ENCODE measurements at places on chromosomes 7 and 10.

DNA sequence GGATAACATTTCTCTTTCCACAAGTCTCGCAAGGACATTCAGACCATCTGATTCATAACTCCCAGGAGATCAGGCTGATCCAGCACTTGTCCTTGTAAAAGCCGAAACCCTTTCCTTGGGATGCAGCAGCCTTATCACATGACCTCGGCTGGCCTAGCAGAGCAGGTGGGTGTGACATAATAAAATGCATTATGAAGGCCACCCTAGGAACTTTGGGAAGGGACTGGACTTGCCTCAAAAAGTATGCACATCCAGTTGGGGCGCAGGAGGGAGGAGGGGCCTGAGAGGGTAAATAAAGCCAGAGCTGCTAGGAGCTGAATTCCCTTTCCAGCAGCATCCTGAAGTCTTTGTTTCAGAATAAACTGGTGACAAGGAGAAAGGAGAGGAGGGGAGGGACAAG, 260.8 kb downstream of the SNX13 start:
- DNase-seq = no peak

- DNase-seq = no peak
These were observed 69.3 kb downstream of the MYOF start for GRCh38 chr10:93412801-93413200.

GRCh38 chr7:142376356-142376997, 118.6 kb upstream of the PRSS58 start:
- DNase-seq = no peak

DNA sequence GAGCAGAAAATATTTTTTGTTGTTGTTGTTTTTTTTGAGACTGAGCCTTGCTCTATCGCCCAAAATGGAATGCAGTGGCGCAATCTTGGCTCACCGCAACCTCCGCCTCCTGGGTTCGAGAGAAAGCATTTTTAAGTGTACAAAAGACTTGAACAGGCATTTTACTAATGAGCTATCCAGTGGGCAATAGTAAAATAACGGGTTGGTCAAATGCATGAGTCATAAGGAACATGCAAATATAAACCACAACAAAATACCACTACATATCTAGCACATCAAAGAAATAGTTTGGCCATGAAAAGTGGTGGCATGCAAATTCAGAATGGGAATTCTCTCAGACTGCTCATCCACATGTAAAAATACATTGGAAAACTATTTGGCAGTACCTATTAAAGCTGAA, 71.7 kb upstream of the TMEM106B start:
- DNase-seq = no peak

DNA sequence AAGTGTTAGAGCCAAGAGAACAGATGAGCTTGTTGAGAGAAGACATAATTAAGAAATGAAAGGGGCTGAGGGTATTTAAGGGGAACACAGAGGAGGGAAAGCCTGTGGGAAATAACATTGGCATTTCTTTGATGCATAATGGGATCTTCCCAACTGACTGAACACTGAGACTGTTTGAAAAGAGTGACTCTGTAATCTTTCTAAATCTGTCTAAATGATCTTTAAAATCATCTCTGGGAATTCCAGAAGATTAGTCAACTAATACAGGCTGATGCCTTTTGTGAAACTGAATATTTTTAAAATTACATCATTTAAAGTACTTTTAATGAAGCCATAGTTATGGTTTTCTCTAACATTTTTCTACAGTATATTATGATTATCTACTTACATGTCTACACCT, 17.4 kb upstream of the SLC35G1 start:
- DNase-seq = no peak

DNA sequence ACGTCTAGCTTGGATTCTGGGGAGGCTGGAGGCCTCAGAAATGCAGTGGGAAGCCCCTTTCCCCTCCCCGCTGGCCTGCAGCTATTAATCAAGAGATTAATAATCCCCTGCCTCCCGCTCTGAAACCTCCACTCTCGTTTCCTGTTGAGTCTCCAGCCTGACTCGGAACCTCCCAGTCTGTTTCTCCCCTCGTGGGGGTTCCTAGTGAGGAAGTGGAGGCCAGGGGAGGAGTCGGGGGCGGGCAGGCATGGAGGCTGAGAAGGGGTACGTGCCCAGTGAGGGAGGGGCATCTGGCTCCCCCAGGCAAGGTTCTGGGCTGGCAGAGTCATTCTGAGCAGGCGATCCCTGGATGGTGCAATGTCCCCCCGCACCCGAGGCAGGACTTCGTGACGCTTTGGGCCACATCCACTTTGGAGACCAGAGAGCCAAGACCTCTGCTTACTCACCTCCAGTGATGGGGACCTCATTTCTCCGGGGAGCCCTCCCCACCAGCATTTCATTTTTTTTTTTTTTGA, 73.6 kb downstream of the COL26A1 start:
- no peak for DNase-seq

DNA sequence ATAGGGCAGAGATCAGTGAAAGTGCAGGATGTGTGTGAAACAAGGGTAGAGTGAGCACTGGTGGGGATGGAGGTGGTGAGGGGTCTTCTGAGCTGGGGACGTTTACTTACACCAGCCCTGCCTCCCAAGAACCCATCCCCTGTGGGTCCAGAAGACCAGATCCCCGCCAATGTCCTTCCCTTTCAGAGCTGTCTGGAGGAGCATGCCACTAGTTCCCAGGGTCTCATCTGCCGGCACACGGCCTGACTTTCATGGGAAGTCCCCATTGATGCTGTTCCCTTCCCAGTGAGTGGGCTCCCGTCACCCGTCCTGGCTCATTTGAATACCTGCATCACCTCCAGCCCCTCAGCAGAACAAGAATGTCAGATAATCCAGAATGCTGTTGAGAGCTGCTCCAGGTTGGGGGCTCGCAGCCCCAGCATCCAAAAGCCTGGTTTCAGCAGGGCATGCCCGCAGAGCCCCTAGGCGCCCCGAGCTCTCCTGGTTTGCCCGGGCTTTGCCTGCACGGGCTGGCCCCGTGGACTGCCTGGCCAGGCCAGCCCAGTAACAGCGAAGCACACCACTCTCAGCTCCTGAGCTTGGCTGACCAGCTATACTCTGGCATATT, 246.7 kb downstream of the MGMT start:
- DNase-seq = no peak

- DNase-seq = no peak
These were observed 397.2 kb upstream of the NPVF start for GRCh38 chr7:25625306-25625992.

GRCh38 chr7:41828911-41829310, 126.0 kb upstream of the INHBA start:
- no peak for DNase-seq

- no peak for DNase-seq
These were observed 5.9 kb upstream of the CFAP69 start for GRCh38 chr7:90239050-90239449.

GRCh38 chr7:4014346-4015050, 667.6 kb upstream of the FOXK1 start:
- no peak for DNase-seq

- DNase-seq = no peak
These were observed 299.6 kb downstream of the MDFIC start for GRCh38 chr7:115221456-115221855.

- no peak for DNase-seq
These were observed 18.6 kb downstream of the RABGEF1 start for GRCh38 chr7:66758950-66759628.

- DNase-seq = no peak
These were observed 504.1 kb upstream of the ANKRD30A start for GRCh38 chr10:36621346-36621745.

- DNase-seq = no peak
These were observed 439.7 kb upstream of the IGFBP3 start for GRCh38 chr7:46360811-46361210.

- DNase-seq = no peak
These were observed 657.8 kb downstream of the SORCS1 start for GRCh38 chr10:106506526-106507283.

DNA sequence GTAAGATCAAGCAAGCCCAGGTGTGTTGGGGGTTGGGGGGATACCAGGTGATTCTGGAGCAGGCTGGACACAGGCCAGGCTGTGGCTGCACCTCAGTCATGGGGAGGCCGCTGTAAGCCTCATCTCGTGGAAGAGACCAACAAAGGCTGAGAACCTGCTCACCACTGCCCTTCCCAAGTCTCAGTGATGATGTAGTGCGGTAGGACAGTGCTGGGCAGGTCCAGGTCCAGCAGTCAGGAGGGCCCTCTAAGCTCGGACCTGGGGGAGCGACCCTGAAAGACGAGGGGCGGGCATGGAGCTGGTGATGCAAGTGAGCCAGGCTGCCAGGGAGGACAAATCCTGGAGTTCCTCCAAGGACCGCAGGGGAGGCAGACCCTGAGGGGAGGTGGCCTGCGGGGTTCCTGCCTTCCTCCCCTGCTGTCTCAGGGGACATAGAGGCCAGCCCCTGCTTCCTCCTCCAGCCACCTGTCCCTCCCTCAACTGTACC, 3.3 kb upstream of the PWWP2B start:
- DNase-seq = no peak

- DNase-seq = no peak
These were observed 54.9 kb downstream of the TFPI2 start for GRCh38 chr7:93835702-93836101.

GRCh38 chr7:47551668-47552440, 30.1 kb downstream of the TNS3 start:
- DNase-seq = no peak

DNA sequence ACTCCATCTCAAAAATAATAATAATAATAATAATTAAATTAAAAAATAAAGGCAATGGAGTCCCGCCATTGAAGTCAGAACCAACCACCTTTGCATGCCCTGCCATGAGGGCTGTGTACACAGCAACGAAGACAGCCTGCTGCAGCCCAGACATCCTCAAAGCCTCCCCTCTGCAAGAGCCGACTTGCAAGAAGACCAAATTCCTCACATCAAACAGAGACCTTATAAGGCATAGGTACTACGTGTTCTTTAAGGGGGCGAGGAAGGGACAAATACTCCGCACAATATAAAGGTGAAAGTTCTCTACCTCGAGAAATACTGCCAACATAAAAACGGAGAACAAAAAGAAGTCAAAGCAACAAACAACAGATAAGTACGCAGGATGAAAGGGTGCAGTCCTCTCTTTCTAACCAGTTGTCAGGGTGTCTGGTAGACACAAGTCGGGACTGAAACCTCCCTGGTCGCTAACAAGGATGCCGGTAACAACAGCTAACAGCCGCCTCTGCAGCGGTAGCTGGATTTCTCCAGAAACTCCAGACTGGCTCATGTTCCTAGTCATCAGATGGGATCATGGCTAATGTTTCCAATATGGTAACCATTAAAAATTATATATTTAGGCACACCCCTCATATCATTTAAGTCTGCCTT, 23.6 kb downstream of the FGFR2 start:
- no peak for DNase-seq

DNA sequence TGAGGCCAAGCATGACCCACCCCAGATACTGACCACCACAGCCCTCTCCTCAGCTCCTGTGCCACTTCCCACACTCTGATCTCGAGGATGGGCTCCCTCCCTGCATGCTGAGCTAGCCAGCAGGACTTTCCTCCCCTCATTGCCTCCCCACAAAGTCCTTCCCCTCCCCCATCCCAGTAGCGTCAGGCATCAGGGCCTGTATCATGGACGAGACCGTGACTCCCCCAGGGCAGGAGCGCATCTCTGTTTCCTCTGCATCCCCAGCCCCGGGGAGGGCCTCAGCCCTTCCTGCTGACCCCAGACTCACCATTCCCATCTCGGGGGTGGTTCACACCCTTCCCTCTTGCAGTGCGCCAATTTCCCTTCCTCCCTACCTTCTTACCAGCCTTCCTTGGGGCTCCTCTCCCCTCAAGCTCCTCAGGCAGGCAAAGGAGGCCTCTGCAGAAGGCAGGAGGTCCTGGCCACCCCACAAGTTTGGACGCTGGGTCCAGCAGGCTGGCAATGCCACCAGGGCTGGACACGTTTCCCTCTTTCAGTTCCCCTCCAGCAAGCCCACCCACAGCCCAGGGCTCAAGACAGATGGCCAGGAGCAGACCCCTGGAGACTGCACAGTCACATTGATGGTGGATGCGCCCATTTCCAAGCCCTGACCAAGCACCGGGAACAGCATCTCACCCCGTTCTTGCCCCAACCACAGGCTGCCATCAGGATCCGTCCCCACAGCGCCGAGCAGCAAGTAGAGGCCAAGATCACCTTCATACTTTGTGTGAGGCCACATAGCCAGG, 36.5 kb downstream of the GRID1 start:
- no peak for DNase-seq

GRCh38 chr7:148303295-148304082, 287.1 kb upstream of the C7orf33 start:
- no peak for DNase-seq

GRCh38 chr7:83934118-83934734, 260.4 kb downstream of the SEMA3A start:
- DNase-seq = no peak

DNA sequence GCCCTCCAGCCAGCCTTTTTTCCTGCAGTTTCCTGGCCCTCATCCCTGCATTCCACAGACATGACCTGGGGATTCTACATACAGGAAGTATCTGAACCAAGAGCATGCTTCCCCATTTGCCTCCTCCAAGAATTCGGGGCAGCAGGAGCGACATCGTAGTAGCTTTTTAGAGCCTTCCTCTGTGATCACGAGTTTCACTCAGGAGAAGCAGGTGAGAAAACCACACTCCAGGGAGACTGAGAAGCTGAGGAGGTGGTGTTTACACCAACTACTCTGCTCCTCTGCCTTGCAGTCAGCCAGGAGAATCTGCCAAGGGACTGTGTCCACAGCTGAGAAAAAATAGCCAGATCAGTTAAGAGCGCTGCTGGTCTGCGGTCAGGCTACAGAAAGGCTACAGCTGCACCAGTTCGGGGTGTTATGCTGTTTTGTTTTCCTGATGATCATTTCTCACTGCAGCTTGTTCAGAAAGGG, 54.1 kb downstream of the HSPA12A start:
- no peak for DNase-seq

DNA sequence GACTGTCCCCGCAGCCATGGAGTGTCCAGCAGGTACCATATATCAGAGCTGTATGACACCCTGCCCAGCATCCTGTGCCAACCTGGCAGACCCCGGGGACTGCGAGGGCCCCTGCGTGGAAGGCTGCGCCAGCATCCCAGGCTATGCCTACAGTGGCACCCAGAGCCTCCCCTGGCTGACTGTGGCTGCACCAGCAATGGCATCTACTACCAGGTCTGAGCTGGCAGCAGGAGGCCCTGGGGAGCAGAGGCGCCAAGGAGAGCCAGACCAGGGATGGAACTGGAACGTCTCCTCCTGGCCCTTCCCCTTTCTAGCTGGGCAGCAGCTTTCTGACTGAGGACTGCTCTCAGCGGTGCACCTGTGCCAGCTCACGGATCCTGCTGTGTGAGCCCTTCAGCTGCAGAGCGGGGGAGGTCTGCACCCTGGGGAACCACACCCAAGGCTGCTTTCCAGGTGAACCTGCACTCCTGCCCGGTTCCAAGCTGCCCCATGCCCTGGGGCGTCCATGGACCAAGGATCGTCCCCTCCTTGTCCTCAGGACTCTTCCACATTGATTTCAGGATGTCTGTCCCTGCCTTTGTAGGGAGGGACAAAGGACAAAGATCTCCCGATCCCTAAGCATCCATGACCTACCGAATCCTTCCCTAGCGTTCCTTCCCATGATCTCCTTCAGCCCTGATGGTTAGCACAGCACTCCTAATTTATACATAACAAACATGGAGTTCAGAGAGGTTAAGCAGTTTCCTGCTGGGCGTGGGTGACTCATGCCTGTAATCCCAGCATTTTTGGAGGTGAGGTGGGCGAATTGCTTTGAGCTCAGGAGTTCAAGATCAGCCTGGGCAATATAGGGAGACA, 33.3 kb downstream of the EPHB4 start:
- no peak for DNase-seq

- no peak for DNase-seq
These were observed 59.2 kb downstream of the TRIM24 start for GRCh38 chr7:138519061-138519798.

GRCh38 chr10:67612577-67613537, 83.1 kb downstream of the CTNNA3 start:
- peak; percentile 18 for DNase-seq
